Endothelial cell (in vitro differentiated cells): ENCODE measurements at places on chromosomes 12 and 14. TPM values are rescaled to one million over a fixed set of nuclear protein-coding genes. Genes with fewer than 3 reads are reported as not detected.

DNA sequence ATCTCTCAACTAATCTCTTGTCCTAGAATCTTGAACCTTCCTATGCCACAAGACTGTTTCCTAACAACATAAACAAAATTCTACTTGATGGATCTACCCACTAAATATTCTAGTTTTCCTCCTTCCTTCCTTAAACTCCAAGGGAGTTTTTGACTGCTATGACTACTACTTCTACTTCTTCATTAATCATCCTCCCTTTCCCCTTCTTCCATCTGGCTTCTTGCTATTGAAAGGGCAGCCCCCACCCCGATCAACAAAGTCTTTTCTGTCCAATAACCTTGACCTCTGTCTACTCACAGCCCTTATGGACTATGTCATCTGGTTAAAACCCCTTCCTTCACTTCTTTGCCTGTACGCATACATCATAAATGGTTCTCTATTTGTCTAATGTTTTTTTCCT, 5.6 kb downstream of the LTA4H start:
- DNase-seq: no peak

- DNase-seq: peak; percentile 53
Observed at GRCh38 chr14:54652188-54652587, 85.3 kb downstream of the SAMD4A start.

GRCh38 chr14:104859900-104860299, 5.2 kb upstream of the CEP170B start:
- DNase-seq: no peak

LBHD2 gene
- total RNA-seq: not detected

DNA sequence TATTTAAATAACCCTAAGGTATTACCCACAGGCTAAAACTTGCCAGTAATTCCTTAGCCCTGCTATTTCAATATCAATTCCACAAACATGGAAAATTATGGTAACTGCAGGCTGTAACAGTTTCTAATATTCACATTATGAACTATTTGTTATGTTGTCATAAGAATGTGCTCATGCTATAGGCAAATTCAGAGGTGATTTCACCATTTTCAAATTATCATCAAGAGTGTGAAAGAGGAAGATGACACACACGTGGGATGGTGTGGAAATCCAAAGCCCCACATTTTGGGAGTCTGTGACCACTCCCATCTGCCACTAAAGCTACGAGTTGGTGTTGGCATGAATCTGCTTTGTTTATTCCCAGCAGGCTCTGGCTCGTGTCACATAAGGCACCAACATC, 5.9 kb upstream of the MYO1A start:
- DNase-seq: no peak

DNA sequence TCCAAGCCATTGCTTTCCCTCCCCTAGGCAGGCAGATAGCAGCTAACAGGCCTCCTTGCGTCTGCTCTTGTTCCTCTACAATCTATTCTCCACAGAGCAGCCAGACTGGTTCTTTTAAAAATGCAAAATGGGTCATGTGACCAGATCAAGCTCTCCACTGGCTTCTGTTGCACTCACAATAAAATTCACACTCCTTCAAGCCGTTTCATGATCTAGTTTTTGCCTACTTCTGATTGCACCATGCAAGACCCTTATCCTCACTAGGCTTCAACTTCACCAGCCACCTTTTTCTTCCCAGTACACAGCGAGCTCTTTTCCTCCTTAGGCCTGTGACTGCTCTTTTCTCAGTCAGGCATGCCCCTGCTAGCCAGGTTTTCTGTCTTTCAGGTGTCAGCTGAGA, 6.1 kb upstream of the KRAS start:
- DNase-seq: no peak

DNA sequence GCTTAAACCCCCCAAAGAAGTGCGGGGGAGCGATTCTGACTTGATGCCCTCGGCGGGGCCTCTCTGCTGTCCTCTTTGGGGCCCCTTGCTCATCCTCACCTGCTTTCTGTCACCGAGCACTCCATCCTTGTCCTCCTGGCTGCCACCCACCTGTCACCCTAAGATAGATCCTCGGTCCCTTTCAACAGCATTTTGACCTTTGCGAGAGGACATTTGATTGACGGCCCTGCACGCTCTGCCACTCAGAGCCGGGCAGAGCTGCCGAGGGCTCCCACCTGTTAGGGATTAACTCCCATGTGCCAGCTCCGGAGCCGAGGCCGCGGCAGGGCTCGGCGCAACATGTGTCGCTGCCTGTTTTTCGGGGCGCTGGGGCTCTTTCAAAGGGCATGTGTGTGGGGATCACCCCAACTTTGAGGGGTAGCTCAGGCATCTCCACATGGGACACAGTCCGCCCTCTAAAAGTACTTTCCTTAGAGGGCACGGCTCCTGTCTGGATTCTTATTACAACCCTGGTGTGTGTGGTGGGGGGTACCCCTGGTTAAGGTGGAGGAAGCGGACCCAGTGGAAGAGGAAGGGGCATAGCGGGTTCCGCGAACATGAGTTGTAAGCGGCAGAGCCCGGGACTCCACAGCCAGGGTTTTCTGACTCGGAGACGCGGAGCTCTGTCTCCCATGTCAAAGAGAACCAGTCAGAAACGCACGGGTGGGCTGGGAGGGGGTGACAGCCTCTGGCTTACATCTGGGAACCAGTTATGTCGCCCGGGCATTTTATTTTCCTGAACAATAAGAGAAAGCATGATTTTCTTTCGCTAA, 811 bp upstream of the MEG3 start:
- no peak for DNase-seq
